Diencephalon (tissue), 1 donor: ENCODE measurements at places on chromosomes 11 and 22. TPM values are rescaled to one million over a fixed set of nuclear protein-coding genes. Genes with fewer than 3 reads are reported as not detected.

The PYGM gene
- 2.3 TPM for total RNA-seq

The C22orf31 gene
- total RNA-seq = not detected

The ACRV1 gene
- total RNA-seq = 0.92 TPM

The UQCC3 gene
- total RNA-seq = 5.5 TPM

The C11orf65 gene
- 1.6 TPM for total RNA-seq

The ART5 gene
- 1.4 TPM for total RNA-seq
